Posterior vena cava (tissue), 2 donors: ENCODE measurements at places on chromosomes 1 and 21.

DNA sequence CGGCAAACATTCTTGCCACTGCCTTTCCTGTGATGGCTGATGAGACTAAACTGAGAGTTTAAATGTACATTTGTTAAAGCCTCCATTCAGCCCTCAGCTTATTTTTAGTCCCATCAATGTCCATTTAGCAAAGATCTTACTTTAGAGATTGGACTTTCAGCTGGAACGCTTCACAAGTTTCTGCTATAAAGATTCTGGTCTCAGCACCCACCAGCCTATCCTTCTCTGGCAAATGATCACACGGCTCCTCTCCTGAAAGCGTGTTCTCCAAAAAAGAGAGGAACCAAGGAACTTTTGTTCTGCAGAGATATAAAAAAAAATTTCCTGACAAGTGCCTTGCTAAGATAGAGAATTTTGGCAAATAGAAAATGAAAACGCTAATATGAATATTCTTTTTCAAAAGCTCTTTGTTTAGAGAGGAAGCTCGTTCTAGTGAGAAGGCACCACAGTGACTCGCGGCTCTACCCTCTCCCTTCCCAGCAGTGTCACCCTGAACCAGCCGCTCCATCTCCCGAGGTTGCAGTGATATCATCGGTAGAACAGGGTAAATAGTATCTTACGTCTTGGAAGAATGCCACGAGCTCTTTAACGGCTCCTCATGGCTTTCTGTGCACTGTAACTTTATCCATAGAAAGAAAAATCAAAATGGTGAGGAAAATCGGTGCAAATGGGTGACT, 200.2 kb downstream of the APP start:
- DNase-seq, result no peak

GRCh38 chr21:33047231-33047630, 21.5 kb downstream of the OLIG2 start:
- no peak for DNase-seq

DNA sequence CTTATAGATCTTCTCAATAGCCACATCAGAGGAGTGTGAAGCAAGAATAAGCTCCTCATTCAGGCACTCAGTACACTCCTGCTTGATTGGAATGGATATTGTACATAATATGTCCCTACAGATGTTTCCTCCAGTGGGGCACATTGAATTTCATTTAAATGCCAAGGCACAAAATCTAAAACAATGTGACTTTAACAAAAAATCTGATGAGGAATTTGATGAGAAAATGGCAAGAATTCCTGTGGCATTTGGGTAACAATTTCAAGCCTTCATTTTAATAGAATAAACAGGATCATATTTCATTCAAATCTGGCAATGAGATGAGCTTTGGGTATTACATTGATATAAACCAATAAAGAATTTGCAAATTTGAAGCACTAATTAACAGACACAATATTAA, 307.7 kb upstream of the PKN2 start:
- no peak for DNase-seq

- DNase-seq, result no peak
Measured at GRCh38 chr1:67062412-67062811, 8.5 kb upstream of the SLC35D1 start.

DNA sequence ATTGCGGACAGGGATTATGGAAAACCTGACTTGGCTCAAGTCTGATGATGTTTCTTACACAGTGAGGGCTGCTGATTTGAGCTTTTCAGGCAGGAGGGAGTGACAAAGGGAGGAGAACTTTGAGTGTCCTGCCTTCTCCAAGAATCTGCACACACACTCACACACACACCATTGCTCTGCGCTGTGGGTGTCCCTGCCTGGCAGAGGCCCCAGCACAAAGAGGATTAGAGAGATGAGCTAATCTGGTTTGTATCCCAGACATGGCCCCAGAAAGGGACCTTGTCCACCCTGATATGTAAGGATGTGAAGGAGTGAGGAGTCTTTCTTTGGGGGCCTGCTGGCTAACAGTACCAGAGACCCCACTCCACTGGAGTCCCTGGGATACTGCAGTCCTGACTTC, 5.9 kb upstream of the WNT2B start:
- no peak for DNase-seq

GRCh38 chr21:33371366-33371765, 31.8 kb upstream of the IFNGR2 start:
- DNase-seq, result no peak

- DNase-seq, result peak; percentile 92
Measured at GRCh38 chr1:110003747-110004428, 19.3 kb downstream of the AHCYL1 start.

DNA sequence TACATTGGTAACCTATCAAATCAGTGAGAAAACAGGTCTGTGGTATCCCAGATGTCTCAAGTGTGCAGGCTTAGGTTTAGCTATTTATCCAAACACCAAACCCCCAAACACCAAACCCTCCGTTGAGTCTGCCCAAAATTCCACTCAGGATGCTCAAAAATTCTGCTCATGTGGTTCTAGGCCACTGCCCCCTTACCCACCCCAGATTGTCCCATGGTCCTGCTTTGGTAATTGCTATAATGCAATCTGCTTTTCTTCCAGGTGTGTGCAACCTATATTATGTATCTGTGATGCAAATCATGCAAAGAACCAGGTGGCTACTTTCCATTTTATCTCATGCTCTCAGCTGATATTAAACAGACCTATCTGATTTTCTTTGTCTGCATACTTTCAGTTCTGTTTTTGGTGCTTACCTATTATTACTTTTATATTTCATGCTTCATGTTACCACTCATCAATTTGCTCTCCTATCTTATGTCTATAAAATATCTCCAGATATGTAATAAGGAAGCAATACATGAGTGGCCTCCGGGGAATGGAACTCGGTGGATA, 123.7 kb downstream of the TOMM20 start:
- no peak for DNase-seq

DNA sequence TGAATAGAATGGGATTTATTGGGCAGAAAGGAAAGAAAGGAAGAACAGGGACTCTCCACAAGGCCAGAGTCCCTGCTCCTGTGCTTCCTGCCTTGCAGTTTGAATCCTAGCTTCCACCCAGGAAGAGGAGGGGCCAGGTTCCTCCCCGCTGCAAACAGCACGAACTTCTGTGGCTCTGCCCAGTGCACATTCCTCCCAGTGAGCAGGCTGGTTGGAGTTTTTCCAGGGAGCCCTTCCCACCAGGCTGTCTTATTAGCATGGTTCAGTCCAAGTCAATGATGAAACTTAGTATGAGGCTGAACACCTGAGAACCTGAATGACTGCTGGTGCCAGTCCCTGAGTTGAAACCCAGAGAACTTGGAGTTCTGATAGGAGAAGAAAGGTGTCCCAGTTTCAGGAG, 247.2 kb downstream of the DUSP10 start:
- DNase-seq, result no peak

- DNase-seq, result no peak
Measured at GRCh38 chr1:10324627-10325026, 74.2 kb upstream of the PGD start.

- DNase-seq, result no peak
Measured at GRCh38 chr1:154629061-154629674, 21.2 kb upstream of the ADAR start.

- peak; percentile 97 for DNase-seq
Measured at GRCh38 chr21:46048926-46049889, 48.7 kb upstream of the COL6A2 start.
